Fibroblast of the aortic adventitia (primary cell): ENCODE measurements at places on chromosomes 7 and 10. TPM values are rescaled to one million over a fixed set of nuclear protein-coding genes. Genes with fewer than 3 reads are reported as not detected.

Gene HEPACAM2
- total RNA-seq = not detected in 2 replicates

Gene IDI2
- not detected in 2 replicates for total RNA-seq

Gene CC2D2B
- total RNA-seq = 0.09 TPM in 1 of 2 replicates, not detected in the other

Gene CCDC71L
- total RNA-seq = 25.1 and 40.6 TPM in 2 replicates

Gene IKZF1
- not detected in 2 replicates for total RNA-seq

Gene ITPRIP
- total RNA-seq = 6.2 and 15.7 TPM in 2 replicates

Gene BICC1
- 123 and 177 TPM in 2 replicates for total RNA-seq

Gene GRID1
- total RNA-seq = not detected in 2 replicates

Gene FAM180A
- 2.5 and 71.0 TPM in 2 replicates for total RNA-seq

Gene KCP
- total RNA-seq = 0.09 and 1.6 TPM in 2 replicates

Gene COL17A1
- total RNA-seq = 2.0 and 2.3 TPM in 2 replicates

Gene OPALIN
- not detected in 2 replicates for total RNA-seq

Gene ZPBP
- total RNA-seq = not detected in 2 replicates

Gene HYAL4
- not detected in 2 replicates for total RNA-seq

Gene EGFR
- 48.3 and 147 TPM in 2 replicates for total RNA-seq

Gene MBL2
- not detected in 2 replicates for total RNA-seq

Gene FKBP6
- total RNA-seq = not detected in 2 replicates

Gene CLRN3
- not detected in 2 replicates for total RNA-seq
